ENCODE measurements at places on chromosomes 12 and 14.

GRCh38 chr12:4250691-4251090, 22.9 kb upstream of the CCND2 start:
- DNase-seq: no peak

GRCh38 chr12:129459886-129460285, 443.9 kb downstream of the TMEM132D start:
- DNase-seq: no peak

DNA sequence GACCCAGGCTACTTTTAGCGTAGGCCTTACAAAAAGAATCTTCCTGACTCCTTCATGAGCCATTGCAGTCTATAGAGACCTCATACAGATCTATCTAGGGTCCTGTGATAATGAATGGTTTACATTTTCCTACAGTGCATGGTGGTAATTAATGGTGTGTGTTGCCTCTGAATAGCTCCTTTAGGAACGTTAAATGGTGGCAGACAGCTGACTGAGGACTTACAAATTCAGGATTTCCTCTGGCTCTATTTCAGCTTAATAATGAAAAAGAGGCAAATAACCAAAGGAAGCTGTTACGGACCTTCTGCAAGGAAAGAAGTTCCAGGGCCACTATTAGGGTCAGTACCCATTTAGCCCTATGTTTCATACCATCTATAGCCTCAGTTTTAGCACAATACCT, 5.1 kb downstream of the IKBIP start:
- DNase-seq: no peak

- no peak for DNase-seq
These were observed 52.0 kb upstream of the NTF3 start for GRCh38 chr12:5379749-5380496.

DNA sequence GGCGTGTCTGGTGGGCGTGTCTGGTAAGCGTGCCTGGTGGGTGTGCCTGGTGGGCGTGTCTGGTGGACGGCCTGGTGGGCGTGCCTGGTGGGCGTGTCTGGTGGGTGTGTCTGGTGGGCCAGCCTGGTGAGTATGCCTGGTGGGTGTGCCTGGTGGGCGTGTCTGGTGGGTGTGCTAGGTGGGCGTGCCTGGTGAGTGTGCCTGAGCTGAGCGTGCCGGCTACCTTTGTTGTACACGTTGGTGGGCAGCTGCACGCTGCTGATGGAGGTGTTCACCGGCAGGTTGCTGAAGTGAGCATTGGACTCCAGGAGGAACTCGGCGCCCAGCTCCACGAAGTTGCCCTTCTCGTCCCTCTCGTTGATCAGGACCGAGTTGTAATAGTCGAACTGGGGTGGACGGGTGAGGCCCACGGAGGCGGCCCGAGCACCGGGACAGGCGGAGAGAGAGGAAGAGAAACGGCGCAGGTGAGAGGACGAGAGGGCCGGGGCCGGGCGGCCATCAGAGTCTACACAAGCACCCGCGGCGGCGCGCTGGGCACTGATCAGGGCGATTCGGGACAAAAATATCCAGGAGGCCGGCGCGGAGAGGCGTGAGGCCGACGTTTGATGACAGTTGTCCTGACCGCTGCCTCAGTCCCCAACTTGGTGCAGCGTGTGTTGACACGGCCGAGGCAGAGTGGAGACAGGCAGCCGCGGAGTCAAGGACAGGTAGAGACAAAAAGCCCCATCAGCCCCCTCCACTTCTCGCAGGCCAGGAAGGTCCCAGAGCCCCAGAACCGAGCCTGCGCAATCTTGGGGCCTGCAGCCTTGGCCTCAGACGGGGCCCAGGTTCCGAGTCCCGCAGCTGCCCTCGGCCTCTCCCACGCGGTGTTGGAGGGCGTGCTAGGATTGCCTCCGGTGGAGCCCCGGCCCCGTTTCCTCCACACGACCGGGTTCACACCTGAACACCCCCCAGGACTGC, 10.5 kb downstream of the CACNA2D4 start:
- no peak for DNase-seq

GRCh38 chr14:61780125-61780524, 17.9 kb downstream of the SNAPC1 start:
- DNase-seq: no peak

- no peak for DNase-seq
These were observed 146.6 kb downstream of the RBM19 start for GRCh38 chr12:113819495-113819894.

DNA sequence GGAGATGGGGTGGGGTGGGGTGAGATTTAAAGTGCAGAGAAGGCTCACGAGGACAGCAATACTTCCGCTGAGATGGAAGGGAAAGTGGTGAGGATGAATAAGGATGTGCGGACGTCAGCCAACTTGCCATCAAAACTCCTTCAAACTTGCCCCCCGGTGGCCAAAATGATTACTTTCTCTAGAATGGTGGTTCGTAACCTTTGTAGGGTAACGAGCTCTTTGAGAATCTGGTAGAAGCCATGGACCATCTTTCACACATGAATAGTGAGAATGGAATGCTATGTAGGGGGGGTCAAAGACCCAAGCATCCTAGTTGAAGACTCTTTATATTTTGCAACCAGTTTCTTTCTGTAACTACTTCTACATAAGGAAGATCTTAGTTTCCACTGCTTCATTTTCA, 245.9 kb upstream of the DDHD1 start:
- DNase-seq: no peak

DNA sequence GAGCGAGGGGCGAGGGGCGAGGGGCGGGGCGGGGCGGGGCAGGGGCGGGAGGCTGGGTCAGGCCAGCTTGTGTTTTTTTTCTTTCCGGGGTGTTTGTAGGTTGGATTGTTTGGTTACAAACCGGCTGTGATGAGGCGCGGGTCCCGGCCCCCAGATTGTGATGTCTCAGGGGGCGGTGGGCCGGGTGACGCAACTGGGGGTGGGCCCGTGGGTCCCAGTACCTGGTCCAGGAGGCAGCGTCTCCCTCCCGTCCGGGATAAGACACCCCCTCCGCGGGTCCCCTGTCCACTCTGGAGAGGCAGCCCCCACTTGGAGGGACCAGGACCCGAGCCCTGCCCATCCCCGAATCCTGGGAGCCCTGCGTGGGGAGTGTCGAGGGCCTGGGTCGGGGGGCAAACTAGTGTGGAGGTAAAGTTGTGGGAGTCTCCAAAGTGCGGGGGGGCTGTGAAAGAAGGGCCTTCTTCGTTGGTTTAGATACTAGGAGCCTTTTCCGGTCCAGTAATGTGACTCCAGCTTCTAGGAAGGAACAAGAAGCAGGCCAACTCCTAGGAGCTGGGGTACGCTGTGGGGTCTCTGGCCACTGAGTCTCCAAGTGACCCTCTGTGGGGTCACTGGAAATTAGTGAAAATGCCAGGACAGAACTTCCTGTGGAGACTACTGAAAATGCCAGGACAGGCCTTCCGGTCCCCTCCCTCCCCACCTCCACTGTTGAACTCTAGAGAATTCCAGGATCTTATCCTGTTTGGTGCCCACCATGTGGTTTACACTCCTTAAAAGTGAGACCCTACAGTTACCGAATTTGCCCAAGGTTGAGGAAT, 579 bp upstream of the CLMN start:
- DNase-seq: no peak

GRCh38 chr14:23750357-23750756, 114.2 kb downstream of the DHRS2 start:
- no peak for DNase-seq

- no peak for DNase-seq
These were observed 175.5 kb downstream of the AEBP2 start for GRCh38 chr12:19614601-19615383.

DNA sequence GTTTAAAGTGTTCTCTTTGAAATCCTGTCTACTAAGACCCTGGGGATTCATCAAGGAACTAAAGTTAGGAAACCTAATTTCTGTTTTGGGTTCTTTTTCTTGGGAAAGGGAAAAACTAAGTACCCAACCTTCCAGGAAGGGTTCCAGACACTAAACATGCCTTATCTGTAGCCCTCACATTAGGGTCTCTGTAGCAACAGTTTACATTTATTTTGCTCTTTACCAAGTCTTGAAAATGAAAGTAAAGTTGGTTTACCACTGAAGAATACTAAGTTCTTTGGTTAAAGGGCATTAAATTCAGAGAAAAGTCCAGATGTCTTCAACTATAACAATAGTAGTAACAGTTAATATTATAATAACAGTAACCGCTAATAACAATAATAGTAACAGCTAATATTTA, 207.5 kb upstream of the CDKN3 start:
- DNase-seq: no peak

GRCh38 chr14:59086241-59086882, 102.1 kb upstream of the DAAM1 start:
- DNase-seq: no peak

DNA sequence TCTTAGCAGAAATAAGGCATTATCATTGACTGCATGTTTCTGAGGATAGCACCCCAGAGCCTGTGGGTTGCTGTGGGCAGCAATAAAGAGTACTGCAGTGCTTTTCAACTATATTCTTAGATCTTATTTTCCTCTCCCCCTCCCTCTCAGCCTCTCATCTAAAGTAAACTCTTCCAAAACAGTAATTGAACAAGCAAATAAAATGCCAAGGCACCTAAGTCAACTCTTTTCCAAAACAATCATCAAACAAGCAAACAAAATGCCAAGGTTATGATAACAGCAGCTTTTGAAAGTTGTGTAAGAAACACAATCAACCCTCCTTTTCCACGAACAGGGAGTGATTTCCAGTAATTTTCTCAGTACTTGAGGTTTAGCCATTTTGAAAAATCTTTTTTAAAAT, 1542.6 kb downstream of the AACS start:
- DNase-seq: no peak

- no peak for DNase-seq
These were observed 12.8 kb downstream of the ATP2B1 start for GRCh38 chr12:89695830-89696229.

GRCh38 chr12:57367121-57367520, 63.7 kb downstream of the R3HDM2 start:
- no peak for DNase-seq
